Amniotic stem cell (primary cell): ENCODE measurements at places on chromosomes 3 and 15.
A peak's percentile ranks its signal among the peaks of the same experiment; 100 is the strongest.

- no peak for DNase-seq
Measured at GRCh38 chr3:170056710-170057454, 19.1 kb downstream of the GPR160 start.

- no peak for DNase-seq
Measured at GRCh38 chr3:54180921-54181320, 58.6 kb downstream of the CACNA2D3 start.

GRCh38 chr3:22704166-22704565 is 499.0 kb upstream of the UBE2E2 start:
- no peak for DNase-seq

GRCh38 chr3:3335903-3336302 is 156.4 kb upstream of the CRBN start:
- DNase-seq = no peak

DNA sequence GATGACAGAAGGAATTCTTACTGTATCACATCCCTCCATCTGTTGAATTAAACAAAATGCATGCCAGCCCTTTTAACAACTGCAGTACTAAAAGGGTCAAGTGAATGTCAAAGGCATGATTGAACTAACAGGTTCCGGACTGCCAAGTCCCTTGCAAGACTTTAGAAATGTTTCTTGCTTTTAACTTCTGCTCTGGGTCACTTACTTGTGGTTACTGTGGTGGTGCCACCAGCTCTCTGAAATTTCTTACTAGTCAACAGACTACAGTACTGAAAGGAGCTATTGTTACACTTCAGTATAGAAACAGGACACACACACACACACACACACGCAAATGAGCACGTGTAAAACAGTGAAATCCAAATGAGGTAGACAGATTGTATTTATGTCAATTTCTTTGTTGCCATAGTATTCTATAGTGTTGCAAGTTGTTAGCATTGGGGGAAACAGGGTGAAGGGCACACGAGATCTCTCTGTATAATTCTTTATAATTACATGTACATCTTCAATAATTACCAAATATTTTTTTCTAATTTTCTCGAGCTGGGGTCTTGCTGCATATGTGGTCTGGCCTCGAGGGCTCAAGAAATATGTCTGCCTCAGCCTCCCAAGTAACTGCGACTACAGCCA is 79.9 kb upstream of the SLC25A26 start:
- DNase-seq = no peak

DNA sequence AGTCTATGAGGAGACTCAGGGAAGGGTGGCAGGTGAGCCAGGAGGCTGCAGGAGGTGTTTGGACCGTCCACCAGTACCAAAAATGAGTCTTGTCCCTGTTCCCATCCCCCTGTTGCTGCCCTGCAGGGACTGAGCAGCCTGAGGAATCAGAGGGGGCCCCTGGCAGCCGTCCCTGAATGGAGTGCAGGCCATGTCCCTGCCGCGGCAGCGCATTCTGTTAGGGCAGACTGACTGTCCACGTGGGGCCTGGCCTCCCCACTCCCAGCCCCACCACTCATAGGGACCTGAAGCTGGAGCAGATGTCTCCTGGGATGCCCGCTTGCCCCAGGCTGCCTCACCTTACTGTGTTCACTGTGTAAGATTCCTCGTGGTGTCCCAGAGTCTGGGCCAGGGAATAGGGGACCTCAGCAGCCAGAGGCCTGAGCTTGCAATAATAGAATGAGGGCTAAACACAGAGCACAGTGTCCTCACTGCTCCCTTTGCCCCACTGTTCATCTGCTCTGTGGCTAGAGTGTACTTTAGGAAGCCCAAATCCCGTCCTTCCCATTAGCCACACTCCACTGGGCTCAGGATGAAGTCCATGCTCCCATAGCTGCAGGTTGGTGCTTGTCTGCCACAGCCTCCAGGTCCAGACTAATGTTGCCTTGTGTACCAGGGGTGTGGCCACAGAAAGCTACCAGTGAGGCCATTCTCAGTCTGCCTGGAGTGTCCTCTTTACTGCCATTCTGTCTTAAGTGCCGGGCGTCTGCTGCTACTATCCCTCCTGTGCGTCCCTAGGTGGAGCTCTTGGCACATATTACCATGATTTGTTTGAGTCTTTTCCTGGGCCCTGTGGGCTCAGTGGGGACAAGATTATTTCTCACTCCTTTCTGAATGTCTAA is 63.2 kb downstream of the HCN4 start:
- peak; percentile 21 for DNase-seq

DNA sequence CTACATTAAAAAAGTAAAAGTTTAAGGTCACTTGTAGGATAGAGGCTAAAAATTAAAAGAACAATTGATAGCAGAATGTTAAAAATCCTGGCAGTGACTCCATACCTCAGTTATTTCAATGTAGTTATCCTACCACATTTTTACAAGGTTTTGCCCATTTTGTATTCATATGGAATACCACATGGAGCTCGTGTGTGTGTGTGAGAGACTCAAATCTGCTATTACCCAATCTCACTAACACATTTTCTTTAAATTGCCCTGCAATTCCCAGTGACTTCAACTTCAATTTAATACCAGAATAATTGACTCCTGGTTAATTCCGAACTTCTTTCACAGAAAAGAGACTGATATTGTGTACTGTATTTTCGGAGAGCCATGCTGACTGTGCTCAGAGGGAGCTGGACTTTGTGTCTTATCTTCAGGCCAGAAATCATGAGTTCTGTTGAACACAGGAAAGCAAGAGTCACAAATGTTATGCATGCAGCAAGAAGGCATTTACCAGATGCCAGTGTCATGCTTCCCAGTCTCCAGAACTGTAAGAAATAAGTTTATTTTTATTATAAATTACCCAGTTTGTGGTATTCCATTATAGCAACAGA is 529.0 kb upstream of the NECTIN3 start:
- DNase-seq = no peak

DNA sequence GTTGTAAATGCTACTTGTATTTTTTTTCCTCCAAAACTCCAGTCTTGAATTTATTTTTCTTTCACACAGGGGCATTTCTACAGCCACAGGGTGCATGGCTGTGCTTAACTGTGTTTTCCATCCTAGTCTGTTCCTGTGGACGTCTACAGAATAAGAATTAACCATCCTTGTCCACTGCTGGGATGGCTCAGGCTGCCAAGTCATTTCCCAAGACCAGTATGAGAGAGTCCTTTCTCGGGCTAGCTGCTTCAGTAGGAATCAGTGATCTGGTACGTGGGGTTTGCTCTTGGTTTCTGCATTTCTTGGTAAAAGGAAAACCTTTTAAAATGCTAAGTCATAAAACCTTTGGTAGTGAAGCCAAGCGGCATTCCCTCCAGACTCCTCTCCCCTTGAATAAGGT is 29.8 kb downstream of the CHDH start:
- DNase-seq = no peak

GRCh38 chr15:66023311-66023972 is 154.2 kb downstream of the RAB11A start:
- no peak for DNase-seq

DNA sequence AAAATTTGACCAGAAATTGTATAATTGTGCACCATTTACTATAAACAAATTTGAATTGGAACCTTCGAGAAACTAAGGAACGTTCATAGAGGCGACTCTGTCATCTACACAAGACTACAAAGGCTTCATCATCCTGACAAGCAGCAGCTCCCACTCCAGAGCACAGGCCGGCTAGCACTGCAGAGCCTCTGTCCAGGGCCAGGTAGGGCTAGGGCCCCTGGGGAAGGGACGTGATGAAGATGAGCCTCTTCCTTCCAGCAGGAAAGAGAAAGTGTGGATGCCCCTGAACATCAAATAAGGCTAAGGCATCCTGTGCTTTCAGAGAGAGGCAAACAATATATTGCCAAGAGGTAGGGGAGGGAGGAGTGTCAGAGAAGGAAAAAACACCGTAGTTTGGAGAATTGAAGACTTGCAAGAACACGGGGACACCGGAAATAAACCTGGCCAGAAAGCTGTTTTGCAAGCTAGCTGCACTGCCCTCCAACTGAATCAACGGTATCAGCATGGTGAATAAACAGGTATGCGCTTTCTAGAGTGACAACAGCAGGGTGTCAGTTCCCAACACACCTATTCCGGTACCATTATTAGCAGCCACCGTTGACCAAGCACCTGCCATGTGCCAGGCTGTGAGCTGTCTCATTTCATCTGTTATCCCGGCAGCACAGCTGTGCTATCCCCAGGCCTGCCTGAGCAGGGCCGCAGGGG is 12.4 kb downstream of the XXYLT1 start:
- DNase-seq = no peak

DNA sequence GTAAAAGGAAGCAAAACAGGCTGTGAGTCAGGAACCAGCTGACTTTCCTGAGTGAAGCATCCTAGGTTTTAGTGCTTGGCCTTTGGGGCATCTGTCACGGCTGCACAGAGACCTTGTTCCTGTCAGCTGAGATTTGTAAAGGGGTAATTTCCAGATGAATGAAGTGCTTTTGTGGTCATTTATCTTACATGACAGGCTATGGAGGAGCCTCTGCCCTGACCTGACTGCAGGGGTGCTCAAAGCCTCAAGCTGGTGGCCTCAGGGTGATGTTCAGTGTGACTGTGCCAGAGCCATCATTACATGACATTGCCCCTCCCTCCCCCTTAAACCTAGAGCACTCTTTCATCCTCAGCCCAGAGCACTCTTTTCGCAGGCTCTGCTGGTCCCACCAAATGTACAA is 132.5 kb downstream of the ARNT2 start:
- no peak for DNase-seq

GRCh38 chr3:46604127-46604526 is 8.2 kb upstream of the FAM240A start:
- no peak for DNase-seq

- DNase-seq = no peak
Measured at GRCh38 chr3:71657831-71658530, 67.2 kb downstream of the EIF4E3 start.

DNA sequence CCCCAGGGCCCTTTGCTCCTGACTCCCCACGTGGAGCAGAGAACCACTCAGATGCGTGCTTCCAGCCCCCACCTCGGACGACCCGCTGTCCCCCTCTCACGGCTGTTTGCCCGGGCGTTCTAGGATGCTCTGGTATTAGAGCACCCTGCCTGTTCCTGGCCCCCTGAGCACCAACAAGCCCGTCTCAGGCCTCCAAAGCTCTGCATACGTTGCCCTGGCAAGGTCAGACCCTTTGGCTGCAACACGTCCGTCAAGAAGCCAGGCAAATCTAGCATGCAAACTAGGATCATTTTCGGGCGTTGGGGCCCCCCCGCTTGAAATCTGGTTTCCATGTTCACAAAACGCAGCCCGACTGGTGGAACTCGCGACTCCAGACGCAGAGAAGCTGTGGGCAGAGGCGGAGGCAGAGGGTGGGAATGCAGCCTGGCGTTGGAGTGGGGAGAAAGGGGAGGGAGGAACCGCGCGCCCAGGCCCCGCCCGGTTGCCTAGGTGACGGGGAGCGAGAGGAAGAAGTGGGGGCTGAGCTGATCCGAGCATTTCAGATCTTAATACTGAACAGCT is 86.2 kb upstream of the PIAS1 start:
- no peak for DNase-seq

- DNase-seq = no peak
Measured at GRCh38 chr15:98889930-98890695, 117.5 kb downstream of the PGPEP1L start.

DNA sequence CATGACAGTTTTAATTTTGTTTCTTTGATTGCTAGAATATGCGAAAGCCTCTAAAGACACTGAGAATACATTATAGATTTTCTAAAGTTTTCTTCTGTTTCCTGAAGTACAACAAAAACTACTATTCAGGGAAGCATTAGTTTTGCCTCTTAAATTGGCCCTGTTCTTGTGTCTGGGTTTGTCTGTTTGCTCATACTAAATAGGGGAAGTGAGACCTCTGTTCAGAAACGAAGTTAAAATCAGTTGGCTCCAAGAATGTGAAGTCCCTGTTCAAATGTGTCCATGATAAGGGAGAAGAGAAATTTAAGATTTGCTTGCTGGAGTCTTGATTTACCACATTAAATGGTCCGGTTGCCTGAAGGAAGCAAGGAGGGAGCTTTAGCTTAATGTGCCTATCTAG is 327.3 kb upstream of the GBE1 start:
- DNase-seq = no peak

- no peak for DNase-seq
Measured at GRCh38 chr15:38660738-38661137, 96.1 kb upstream of the RASGRP1 start.

DNA sequence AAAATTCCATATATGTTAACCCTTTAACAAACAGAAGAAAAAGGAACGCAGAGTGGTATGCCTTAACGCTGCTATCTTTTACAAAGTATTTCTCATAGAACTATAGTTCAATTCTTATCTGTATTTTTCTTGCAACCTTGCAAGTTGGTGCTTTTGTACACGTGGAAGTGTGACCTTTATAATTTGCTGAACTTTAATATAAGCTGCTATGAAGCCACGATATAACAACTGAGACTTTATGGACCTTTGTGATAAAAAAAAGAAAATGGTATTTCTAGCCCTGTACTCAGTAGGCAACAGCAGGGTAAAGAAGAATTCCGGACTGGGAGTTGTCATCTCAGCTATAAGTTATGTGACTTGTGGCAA is 6.3 kb upstream of the TFG start:
- no peak for DNase-seq

DNA sequence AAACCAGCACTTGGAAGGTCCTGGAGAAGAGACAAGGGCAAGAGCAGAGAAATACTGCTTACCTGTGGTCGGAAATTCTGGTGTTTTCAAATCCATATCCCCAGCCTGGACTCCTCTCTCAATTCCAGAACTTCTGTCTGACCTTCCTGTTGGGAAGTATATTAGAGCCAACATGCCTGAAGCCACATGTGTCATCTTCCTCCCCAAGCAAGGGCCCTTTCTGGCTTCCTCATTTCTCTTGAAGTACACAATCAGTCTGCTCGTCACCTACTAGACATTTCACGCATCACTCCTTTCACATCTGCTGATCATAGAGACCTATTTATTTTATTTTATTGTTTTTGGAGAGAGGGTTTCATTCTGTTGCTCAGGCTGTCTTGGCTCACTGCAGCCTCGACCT is 8.4 kb downstream of the PARP14 start:
- DNase-seq = no peak

DNA sequence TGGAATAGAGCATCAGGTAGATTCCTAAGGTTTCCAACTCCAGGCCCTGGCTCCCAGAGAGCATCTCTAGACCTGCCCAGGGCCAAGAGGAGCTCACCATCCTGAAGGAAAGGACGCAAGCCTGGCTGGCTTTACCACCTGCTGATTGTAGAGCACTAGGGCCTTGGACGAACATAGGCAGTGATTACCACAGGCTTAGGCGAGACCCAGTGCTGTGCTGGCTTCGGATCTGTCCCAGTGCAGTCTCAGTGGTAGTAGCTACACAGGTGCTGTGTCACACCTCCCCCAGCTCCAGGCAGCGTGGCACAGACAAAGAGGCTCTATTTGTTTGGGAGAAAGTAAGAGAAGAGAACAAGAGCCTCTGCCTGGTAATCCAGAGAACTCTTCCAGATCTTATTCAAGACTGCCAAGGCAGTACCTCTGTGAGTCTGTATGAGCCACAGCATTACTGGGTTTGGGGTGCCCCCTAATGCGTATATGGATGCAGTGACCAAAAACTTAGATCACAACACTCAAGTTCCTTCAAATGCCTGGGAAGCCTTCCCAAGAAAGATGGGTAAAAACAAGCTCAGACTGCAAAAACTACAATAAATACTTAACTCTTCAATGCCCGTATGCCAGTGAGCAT is 25.4 kb downstream of the ISG20 start:
- no peak for DNase-seq

- DNase-seq = no peak
Measured at GRCh38 chr3:183260167-183260904, 7.3 kb downstream of the B3GNT5 start.
